Endodermal cell (in vitro differentiated cells): ENCODE measurements at places on chromosomes 4 and X.

- DNase-seq = no peak
Measured at GRCh38 chr4:146930673-146931072, 15.0 kb downstream of the TTC29 start.

DNA sequence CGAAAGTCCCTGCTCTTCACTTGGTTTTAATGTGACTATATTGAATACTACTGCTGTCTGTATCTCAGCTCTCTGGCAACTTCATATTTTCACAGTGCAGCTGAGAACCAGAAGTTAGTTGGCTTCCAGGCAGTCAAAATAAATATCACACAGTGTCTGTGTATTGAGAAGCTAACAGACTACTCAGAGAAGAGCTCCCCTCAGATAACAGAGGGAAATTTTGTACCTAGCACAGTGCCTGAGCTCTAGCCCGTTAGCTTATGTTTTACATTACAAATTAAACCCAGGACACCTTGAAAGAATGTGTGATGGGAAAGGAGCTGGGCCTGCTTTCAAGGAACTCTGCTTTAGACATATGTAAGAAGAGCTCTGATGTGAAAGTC, 22.7 kb downstream of the JADE1 start:
- peak; percentile 45 for DNase-seq

GRCh38 chr4:41064953-41065352, 149.4 kb downstream of the APBB2 start:
- DNase-seq = no peak

DNA sequence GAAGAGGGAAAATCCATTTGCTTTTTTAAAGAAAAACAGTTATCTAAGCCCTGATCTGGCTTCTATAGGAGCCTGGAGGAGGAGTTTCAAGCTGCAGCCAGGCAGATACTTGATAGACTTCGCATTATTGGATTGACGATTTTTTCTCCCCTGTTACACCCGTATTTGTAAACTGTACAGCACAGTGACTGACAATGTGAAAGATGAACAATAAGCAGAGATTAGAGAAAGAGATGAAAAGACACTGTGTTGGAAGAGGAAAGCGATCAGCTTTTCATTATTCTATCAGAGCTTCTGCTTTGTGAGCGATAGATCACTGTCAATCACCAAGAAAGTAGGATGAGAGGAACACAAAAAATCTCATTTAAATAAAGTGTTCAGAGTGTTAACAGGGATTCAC, 639.2 kb downstream of the TLL1 start:
- DNase-seq = no peak

DNA sequence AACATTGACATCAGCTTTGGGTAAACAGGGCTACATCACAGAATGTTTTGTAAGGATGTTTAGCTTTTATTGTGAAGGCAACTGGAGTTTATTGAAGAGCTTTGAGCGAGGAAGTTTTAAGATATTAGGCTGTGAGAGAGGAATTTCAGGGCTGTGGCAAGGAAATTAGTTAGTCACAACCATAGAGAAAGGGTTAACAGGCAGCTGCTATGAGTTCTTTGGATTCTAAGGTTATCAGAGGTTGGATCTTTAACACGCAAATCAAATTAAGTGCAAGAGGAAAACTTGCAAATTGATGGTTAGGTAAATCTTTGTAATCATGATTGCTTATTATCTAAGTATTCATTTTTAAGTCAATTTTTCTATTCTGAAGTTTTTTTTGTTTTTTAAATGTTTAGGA, 156.0 kb downstream of the UGT8 start:
- DNase-seq = no peak

- DNase-seq = no peak
Measured at GRCh38 chr4:114277690-114278089, 298.2 kb upstream of the ARSJ start.

DNA sequence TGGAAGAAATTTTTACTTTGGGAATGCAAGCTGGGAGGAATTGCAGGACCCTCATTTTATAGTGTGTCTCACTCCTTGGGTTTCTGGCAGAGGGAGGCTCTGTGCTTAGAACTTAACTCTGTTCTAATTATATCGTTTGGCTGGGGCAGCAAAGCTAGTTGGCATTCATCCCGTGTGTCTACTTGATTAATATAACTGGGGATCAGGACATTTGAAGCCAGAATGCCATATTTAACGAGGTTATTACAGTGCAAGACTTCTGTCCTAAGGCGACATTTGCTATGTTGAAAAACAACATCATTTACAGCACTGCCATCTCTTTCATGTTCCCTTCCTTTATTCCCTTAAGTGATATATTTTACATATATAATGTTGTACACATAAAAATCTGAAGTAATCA, 179.1 kb upstream of the TBC1D9 start:
- no peak for DNase-seq

- no peak for DNase-seq
Measured at GRCh38 chrX:147900349-147900748, 11.4 kb upstream of the FMR1 start.

GRCh38 chr4:87851332-87851731, 18.6 kb downstream of the MEPE start:
- no peak for DNase-seq

DNA sequence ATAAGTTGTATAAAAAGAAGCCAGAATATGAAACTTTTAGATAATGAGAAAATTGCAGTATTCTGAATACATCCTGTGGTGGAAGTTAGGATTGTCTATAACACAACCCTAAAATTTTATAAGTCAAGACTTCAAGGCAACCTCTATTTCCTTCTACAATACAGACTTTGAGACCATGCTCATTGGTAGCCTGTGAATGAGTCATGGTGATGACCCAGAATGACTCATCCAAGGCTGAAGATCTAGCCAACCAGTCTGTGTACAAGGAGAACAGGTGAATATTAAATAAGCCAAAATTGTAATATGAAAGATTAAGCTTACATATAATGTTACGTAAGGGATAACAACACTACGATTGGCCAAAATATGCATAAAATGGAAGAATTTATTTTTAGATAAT, 475.9 kb upstream of the GALNT7 start:
- no peak for DNase-seq

DNA sequence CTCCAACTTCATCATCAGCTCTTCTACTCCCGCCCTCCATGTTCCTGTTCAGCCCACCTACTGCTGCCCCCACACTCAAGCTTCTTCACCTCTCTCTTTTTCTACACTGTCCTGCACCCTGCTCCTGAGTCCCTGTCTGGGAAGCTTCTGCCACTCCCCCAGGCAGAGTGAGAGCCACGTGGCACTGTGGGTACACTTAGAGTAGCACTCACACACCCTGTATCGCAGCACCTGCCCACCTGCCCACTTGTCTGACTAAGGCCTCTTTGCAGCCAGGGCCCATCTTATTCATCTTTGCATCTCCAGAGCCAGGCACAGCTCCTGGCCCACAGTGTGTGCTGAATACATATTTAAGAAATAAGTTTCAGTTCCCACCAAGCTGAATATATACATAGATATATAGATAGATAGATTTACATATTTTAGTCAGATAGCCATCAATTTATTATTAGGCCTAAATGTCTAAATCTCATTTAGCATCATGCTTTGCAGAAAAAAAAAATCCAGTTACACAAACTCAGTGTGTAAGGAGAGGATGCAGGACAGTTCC, 24.9 kb downstream of the CCDC149 start:
- DNase-seq = no peak

GRCh38 chrX:38112566-38112965, 106.2 kb downstream of the SYTL5 start:
- no peak for DNase-seq

DNA sequence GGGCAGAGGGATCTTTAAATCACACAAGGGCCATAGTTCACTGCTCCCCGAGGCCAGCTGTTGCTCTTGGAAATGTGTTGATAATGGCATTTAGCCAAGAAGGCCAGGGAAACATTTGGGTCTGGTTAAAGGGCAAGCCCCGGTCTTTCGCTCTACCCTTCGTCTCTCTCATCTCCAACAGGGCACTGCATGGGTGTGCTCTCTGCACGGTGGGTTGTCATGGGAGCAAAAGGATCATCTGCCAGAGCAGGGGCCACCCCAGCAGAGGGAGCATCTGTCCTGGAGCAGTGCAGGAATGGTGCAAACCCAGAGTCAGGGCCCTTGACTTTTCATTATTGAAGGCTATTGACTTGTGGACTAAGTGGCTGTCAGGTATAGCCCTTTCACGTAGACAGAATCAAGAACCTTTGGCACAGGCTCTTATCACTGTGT, 22.7 kb upstream of the PGRMC2 start:
- peak; percentile 76 for DNase-seq

- no peak for DNase-seq
Measured at GRCh38 chr4:183441276-183441675, 3.2 kb upstream of the CDKN2AIP start.

DNA sequence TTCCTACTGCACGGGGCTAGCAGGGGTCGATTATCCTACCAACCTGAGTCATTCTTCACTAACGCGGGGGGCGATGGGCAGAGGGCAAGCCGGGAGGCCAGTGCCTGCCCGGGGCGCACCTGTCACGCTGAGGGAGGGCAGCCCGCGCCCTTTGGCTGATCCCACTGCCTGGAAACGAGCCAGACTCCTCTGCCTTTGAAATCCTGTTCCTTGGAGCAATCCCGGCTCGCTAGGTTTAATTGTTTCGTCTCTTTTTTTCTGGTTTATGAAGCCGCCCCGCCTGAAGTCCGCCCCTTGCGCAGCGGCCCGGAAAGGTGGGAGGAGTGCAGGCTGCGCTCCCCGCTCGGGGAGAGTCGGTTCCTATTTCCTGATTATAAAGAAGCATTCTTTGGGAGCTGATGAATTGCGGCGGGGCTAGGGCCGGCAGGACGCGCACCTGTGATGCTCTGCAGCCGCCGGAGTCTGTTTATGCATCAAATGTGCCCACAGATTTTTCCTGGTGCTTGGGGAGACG, 484.2 kb downstream of the BCOR start:
- DNase-seq = peak; percentile 81

DNA sequence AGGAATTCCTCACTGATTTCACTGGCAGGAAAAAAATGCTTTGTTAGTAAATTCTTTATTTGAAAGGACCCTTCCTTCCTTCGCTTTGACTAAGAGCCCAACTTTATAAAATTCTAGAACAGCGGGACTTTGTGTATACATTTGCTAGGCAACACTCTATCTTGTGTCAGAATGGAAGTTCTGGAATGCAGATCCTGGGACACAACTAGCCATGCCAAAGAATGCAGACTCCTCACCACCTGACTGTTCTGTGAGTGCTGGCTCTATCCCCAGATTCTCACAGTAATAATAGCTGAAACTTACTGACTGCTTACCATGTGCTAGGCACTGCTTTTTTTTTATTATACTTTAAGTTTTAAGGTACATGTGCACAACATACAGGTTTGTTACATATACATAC, 73.3 kb upstream of the ZDHHC15 start:
- DNase-seq = no peak

GRCh38 chrX:70289793-70290770, at the start of the genes KIF4A and PDZD11:
Gene KIF4A, plus strand, starts transcription at chrX:70290104. Its CDS starts 355 bp downstream, at chrX:70290459.
Gene PDZD11, minus strand, starts transcription at chrX:70289927. Its CDS starts 586 bp downstream, at chrX:70289341.
- peak; percentile 93 for DNase-seq

- no peak for DNase-seq
Measured at GRCh38 chrX:153989973-153990655, 17.6 kb downstream of the TMEM187 start.

DNA sequence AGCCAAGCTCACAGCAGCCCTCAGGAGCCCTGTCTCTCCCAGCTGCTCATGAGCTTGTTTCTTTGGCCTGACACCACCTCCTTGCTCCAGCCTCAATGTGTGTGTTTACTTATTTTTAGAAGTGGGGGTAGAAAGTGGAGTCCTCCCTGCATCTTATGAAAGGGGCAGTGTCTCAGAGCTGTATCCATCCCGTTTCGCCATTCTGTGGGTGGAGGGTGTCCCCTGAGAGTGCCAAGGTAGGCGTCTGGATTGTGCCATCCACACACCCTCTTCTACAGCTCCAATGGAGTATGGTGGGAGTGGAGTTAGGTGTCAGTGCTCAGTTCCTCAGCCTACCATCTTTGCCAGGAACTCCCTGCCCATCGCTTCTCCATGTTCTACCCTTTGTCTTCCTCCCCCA, 8.3 kb downstream of the SPON2 start:
- no peak for DNase-seq

GRCh38 chr4:175946472-175947116, 119.0 kb upstream of the WDR17 start:
- DNase-seq = no peak

DNA sequence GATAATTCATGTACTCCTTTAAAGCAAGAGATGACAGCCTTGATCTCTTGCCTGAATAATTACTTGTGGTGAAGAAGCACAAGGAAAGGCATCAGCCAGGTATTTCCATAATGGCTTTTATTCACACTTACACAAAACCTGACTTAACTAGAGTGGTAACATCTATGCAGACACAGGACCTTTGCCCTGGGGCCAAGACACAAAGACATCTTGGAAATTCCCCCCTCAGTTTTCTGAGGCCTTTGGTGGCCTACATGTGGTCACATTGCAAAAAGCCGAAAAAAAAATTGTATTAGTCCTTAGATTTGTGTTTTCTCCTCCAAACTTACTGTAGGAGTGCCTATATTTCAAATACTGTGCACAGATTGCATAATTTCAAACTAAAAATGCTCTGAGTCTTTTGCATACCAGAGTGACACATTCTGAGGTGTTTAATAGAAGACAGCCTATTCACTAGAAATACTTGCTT, 172.4 kb downstream of the PDGFC start:
- no peak for DNase-seq

DNA sequence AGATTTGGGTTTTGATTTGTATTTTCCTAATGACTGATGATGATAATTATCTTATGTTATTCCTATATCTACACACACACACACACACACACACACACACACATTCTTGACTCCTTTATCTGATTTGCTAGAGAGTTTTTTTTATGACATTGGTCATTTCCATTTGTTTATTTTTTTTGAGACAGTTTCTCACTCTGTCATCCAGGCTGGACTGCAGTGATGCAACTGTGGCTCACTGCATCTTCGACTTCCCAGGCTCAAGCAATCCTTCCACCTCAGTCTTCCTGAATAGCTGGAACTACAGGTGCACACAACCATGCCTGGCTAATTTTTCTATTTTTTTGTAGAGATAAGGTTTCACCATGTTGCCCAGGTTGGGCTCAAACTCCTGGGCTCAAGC, 6.7 kb downstream of the ZNF81 start:
- no peak for DNase-seq
